ENCODE measurements at places on chromosomes 1 and 21.
A peak's percentile ranks its signal among the peaks of the same experiment; 100 is the strongest.

DNA sequence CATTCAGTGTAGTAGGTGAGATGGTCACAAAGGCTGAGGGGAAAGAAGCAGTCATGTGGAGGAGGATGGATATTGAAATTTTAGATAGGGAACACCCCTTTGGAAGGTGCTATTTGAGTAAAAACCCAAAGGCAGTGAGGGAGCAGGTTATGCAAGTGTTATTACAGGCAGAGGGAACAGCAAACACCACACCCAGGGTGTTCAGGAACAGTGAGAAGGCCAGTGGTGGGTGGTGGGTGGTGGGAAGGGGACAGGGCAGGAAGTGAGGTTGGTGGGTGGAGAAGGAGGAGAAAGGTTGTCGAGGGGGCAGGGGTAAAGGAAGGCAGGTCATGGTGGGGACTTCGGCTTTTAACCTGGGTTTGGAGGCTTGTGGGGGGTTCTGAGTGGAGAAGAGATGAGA is 39.2 kb upstream of the SCMH1 start:
- no peak for DNase-seq

GRCh38 chr1:10189659-10190058 is 20.7 kb upstream of the KIF1B start:
- no peak for DNase-seq

GRCh38 chr1:36160388-36160948 is 4.5 kb downstream of the MAP7D1 start:
- DNase-seq, result no peak

- DNase-seq, result no peak
Observed at GRCh38 chr1:29329022-29329775, 92.9 kb downstream of the PTPRU start.

DNA sequence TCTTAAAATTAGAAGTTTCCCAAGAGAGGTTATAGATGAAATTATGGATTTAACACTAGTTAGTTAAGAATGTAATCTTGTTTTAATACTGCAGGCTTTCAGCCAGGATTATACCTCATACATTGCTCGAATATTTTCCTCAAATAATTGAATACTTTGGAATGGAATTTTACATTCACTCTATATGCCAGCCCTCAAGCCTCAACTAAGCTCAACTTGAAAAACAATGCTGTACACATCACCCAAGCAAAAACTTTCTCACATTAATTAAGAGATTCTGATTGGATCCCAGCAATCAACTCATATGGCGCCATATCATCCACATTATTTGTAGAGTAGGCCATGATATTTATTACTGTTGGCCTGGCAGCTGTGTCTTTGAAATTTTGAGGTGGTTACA is 710.7 kb upstream of the ADAMTS5 start:
- no peak for DNase-seq

DNA sequence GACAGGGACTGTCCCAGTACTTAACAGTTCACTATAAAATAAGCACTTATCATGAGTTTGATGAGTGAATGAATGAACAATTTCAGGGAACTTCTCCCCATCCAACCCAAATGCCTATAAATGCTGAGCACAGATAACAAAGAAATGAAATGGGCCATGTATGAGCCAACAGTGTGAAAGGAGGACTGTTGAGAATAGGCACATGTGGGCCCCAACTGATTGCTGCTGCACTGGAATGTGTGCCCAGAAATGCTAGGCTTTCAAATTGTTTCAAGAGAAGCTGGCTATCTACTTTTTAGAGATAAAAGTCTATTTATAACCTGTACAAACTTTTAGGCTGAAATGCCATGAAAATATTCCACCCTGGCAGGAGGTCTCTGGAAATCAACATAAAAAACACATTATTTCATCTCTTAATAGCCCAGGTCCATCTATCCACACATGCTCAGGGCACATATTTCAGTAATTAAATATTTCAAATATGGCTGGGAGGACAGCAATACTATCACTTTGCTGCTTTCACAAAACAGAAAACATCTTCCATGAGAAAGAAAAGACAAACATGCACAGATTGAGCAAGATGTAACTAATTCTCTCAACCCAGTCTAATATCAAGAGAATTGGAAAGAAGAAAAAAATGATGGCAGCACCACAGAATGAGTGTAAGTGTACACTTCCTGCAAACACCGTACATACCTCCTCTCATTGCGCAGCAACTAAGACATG is 49.8 kb downstream of the COLGALT2 start:
- DNase-seq, result no peak

DNA sequence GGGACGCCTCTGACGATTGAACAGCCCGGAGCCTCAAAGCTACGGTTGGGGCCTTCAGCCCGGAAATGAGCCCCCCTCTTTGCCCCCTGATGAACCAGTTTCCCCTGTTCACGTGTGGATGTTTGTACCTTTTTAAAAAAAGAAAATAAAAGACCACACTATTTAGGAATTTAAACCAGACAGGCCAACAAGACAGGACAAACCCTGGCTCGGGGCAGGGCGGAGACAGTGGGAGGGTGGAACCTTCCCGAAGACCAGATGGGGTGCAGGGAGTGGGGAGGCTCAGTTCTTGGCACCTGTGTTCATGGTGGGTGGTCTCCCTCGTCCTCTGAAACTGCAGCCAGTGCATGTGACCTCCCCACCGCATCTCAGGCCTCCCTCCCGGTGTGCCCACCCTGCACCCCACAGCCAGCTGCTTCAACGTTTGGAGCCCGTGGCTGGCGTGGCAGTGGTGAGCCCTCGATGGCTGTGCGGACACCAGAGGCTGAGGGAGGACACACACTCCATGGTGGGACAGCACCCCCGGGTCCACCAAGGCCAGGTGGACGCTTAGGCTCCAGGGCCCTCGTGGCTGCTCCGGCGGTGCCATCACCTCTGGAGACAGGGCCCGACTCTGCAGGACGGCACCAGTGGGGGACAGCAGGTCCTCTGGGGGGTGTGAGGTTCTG is 45.6 kb downstream of the COL18A1 start:
- no peak for DNase-seq

DNA sequence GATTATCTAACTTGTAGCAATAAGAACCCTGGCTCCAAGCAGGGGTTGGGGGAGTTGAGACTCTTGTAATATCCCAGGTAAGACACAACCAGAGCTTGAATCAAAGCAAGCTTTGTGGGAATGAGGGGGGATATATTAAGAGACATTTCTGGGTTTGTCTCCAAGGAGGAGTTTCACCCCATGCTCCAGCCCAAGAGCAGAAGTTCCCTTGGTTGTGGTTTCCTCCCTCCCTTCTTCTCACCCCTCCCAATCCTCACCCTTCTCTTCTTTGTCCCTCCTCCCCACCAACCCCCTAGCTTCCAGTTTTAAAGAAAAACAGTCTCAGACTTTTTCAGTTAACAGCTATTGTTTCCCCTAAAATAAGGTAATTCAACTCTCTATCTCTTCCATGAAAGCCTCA is 11.9 kb downstream of the TRAF3IP3 start:
- no peak for DNase-seq

- DNase-seq, result peak; percentile 90
Observed at GRCh38 chr1:36369061-36369861, 16.5 kb downstream of the STK40 start.

DNA sequence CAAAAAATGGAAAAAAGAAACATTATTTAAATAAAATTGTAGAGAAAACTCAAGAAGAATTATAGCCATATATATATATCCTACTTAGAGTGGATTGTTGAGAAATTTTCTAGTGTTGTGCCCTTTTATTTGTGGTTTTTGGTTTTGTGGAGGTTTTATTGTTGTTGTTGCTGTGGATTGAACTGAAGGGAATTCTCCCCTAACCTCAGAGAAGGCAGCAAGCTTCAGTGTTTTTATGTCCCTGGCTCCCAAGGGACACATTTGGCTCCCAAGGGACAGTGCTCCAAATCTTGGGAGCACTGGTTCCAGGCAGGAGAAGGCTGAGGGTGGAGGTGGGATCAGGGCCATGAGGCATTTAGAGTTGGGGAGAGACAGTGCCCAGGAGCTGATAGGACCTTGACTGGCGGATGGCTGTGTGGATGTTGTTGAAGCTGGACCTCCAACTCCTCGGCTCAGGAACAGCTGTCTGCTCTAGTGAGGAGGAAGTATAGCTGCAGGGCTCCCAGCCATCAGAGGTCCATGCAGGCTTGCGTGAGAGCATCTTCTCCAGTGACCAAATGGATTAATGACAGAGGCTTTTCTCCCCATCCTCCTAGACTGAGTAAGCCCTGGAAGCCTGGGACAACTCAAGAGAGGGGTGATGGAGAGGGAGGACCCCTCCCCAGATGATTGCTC is 100.5 kb downstream of the TEX35 start:
- no peak for DNase-seq

DNA sequence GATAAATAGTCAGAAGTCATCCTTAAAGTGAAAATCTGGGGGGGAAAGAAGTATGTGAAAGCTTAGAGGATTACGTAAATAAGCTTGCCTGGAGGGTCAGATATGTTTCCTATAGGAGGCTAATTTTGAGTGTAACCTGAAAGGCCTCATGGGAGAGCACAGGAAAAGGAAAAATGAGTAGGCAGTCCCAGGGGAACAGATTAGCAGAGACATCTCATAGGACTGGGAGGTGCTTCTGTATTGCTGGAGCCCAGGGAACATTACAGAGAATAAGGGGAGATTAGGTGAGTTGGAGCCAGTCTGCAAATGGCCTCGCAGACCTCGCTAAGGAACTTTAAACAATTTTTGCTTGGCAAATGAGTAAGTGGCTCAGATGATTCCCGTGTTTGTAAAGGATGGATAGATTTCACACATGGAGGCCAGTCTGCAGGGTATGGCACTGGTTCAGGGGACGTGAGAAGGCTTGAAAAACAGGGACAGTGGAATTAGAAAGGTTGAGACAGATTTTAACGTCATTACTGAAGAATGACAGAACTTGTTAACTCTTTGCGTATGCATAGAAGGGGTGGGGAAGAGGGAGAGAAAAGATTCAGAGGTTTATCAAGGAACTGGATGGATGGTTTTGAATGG is 149.1 kb downstream of the GREM2 start:
- DNase-seq, result no peak

- DNase-seq, result no peak
Observed at GRCh38 chr1:30140566-30140965, 582.8 kb downstream of the MATN1 start.

DNA sequence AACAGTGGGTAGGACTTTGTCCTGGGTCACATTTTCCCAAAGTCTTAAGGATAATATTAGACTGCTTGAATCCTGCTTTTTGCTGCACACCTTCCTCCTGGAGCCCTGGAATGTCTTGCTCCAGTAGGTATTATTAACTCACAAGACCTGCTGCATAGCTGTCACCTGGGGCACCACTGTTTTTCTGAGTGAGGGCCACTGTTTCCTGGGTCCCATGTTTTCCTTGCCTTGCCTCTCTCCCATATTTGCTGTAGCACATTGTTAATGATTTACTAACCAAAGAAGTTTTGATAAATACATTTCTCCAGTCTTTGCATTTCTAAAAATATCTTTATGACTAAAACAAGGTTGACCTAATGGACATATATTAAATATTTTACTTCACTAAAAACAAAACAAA is 22.5 kb upstream of the FCAMR start:
- no peak for DNase-seq

DNA sequence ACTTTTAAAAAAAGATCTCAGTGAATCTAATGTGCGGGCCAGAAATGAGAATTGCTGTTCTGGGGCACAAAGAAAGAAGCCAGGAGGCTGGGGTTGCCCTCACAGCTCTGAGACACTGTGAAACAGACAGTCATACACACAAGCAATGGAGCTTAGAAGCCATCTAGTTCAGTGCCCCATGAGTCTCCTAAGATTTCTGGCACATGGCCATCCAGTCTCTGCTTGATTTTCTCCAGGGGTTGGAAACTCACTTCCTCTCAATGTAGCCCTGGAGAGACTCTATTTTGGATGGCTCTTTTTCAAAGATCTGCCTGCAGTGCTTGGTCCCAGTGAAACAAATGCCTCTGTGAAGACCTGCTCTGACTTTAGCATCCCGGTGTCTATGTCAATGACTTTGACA is 38.6 kb downstream of the KCNN3 start:
- no peak for DNase-seq

DNA sequence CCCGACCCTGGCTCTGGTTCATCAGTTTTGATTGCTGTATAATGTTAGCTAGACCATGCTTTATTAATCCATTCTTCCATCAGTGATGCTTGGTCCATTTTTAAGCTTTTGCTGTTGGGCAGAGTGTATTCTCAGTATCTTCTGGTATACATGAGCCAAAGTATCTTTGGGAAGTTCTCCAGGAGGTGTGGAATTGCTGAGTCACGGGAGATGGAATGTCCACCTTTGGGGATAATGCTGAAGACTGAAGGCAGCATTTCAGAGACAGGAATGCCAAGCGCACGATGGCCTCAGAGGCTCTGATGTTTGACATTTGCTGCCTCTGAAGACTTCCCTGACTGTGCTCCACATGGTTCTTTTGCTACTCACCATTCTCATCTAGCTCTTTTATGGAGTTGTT is 266.3 kb upstream of the KAZN start:
- DNase-seq, result no peak

- DNase-seq, result no peak
Observed at GRCh38 chr1:98482611-98483010, 178.9 kb upstream of the SNX7 start.

GRCh38 chr1:53766831-53767405 is 28.0 kb upstream of the GLIS1 start:
- no peak for DNase-seq

DNA sequence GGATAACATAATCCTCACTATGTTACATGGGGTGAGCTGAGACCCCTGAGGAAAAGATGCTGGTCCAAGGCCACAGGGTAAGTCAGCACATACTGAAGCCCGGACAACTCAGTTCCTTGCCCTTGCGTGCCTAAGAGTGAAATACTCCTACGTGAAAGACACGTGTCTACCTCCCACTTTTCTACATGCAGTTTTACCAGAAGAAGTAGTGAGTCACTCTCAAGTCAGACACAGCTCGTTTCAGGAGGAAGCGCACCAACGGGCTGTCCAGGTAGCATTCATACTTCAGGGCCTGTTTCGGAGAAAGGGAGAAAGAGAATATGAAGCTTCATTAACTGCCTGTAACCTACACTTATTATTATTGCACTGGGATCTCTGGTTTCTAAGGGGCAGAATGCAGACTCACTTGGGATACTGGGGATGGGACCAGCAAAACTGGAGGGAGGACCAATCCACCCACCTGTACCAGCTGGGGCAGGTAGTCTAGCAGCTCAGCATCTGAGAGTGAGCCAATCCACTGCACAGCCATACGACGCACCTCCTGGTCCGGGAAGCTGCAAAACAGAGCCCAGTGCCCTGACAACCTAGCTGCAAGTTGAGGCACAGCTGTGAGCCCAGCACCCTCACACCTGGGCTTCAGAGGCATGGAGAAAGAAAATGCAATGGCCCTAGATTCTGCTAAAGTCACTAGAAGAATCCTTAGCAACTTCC is 32.4 kb upstream of the PPP1R15B start:
- no peak for DNase-seq

GRCh38 chr21:21000591-21001175 is 2.5 kb downstream of the NCAM2 start:
- DNase-seq, result no peak

GRCh38 chr21:27206368-27206982 is 239.6 kb upstream of the ADAMTS5 start:
- no peak for DNase-seq

Data from inflammatory macrophage treated with lipopolysaccharide for 1 hour (primary cell).